Right renal cortex interstitium (tissue), 3 donors: ENCODE measurements at places on chromosomes 2 and 18. TPM values are rescaled to one million over a fixed set of nuclear protein-coding genes. Genes with fewer than 3 reads are reported as not detected.

DNA sequence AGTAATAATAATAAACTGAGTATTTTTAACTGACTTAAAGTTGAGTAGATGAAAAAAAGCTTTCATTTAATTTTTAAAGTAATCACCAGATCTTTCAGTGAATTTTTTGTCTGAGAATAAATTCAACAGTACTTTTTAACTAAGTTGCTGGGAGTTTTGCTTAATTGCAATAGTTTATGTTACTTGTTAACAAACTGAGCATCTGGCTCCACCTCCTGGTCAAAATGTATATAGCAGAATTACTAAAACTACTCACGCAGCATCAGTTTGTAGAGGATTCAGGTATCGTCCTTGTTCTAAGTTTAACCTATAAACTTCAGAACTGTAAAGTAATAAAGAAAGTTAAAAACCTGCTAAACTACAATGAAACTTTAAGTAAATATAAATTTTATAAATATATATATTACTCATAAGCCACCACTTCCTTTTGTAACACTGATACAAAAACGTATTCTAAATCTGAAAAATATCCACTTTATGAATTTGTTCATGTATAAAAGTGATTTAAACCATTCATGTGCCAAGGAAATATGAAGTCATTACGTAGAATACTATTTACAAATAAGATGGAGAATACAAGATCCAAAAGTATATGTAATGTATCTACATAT is 21.3 kb downstream of the NOL10 start:
- DNase-seq: peak; percentile 47

- no peak for DNase-seq
These were observed 625.3 kb upstream of the LRRTM4 start for GRCh38 chr2:78147466-78147865.

GRCh38 chr2:23393722-23394121 is 8.7 kb downstream of the KLHL29 start:
- DNase-seq: no peak

DNA sequence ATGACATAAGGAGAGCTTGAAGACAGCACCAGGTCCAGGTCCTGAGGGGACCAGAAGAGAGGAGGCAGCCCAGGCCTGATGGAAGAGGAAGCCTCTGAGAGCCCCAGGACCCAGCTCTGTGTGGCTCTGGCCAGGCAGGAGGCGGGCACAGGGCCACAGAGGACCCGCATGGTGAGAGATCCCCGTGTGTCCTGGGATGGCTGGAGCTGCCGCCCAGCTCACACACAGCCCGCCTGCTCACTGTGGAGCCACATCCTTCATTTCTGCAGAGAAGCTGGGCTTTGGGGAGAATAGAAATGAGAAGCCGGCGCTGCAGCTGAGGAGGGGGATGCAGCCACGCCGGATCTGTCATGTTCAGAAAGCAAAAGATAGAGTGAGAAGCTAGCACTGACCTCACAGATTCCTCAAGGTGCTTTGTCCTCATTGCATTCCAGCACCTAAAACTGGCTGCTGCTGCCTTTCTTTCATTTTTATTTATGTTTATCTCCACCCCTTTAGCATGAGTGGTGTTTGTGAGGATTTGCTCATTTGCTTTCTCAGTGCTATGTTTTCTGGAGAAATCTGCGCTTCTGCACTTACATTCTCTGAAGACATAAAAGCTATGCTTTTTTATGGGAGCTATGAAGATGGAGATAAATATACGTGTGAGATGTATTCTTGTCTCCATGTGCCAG is 307.6 kb upstream of the MYT1L start:
- DNase-seq: no peak

- DNase-seq: no peak
These were observed 39.5 kb downstream of the ZNF519 start for GRCh38 chr18:14092625-14093306.

GRCh38 chr2:58896638-58897037 is 655.5 kb upstream of the FANCL start:
- no peak for DNase-seq

GRCh38 chr2:239329284-239329971 is 71.4 kb downstream of the HDAC4 start:
- no peak for DNase-seq

- no peak for DNase-seq
These were observed 38.0 kb downstream of the HJURP start for GRCh38 chr2:233816334-233816733.

GRCh38 chr2:85635011-85635410 is 19.0 kb downstream of the USP39 start:
- DNase-seq: no peak

DNA sequence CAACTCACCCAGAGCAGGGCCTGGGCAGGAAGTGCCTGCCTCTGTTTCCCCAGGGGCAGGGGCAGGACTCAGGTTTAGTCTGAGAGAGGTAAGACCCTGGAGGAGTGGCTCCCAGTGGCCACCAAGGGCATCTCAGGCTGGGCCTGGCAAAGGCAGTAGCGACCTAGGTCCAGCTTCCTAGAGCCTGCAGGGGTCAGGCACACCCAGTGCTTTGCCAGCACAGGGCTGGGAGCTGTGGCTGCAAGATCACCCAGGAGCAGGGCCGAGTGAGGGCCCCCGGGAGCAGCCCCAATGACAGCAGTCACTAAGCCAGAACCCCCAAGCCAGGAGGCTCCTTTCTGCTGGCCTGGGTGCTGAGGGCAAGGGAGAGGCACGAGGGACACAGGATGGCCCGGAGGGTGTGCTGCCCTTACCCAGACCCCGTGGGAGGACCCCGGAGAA is 8.8 kb upstream of the DUSP2 start:
- no peak for DNase-seq

DNA sequence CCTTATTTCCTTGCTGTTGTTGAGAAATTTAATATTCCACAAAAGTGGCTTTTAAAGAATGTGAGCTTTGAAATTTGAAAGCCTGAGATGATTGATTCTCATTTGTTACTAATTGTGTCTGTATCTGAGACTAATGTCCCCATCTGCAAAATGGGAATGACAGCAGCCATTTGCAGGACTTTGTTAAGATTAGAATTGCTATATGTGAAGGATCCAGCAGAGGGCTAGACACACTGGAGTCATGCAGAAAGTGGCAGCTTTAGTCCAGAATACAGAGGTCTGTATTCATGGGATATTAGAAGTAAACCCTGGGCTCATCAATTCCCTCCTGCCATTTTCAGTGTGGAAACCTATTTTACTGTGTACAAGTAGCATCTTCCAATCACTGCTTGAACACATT is 296.5 kb upstream of the GYPC start:
- no peak for DNase-seq

GRCh38 chr2:129929321-129930290 is 49.9 kb upstream of the RAB6C start:
- DNase-seq: no peak

DNA sequence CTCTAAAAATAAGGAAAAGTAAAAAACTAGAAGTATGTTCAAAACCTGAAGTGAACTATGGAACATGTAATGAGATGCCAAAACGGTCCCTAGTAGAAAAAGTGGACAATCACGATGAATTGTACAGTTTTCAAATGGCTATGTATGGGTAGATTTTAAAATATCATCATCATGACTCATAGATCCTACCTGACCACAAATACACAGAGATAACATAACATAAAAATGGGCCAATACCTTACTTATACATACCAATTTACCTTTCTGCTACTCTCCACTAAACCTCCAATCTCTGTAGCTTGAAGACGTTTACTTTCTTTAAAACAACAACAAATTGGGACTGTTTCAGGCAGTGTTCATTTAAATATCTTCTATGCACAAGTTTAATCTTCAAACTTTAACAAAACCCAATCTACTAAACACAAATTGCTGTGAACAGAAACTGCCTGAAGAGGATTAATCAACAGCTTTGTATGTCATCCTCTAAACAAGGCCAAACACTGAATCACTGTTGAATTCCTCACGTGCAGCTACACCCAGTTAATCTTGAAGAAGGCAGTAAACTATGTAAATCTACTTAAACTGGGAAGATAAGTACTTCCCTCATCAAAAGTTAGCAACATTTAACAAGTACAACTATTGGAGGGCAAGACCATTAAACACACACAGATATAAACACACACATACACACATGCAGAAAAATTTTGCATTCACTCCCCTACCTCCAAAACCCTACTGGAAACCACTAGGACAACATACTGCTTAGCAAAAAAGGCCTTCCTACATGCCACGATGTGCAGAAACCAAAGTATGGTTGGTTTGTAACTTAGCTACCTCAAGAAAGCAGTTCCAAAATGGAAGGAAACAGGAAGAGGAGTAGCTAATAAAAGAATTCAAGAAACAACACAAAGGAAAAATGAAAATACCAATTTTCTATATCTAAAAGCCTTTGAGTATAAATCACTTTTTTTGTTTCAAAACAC is 90.3 kb downstream of the RBMS1 start:
- DNase-seq: no peak

GRCh38 chr18:8991155-8991554 is 111.3 kb upstream of the NDUFV2 start:
- no peak for DNase-seq

GRCh38 chr2:218748741-218749441 is 33.1 kb upstream of the CYP27A1 start:
- no peak for DNase-seq

DNA sequence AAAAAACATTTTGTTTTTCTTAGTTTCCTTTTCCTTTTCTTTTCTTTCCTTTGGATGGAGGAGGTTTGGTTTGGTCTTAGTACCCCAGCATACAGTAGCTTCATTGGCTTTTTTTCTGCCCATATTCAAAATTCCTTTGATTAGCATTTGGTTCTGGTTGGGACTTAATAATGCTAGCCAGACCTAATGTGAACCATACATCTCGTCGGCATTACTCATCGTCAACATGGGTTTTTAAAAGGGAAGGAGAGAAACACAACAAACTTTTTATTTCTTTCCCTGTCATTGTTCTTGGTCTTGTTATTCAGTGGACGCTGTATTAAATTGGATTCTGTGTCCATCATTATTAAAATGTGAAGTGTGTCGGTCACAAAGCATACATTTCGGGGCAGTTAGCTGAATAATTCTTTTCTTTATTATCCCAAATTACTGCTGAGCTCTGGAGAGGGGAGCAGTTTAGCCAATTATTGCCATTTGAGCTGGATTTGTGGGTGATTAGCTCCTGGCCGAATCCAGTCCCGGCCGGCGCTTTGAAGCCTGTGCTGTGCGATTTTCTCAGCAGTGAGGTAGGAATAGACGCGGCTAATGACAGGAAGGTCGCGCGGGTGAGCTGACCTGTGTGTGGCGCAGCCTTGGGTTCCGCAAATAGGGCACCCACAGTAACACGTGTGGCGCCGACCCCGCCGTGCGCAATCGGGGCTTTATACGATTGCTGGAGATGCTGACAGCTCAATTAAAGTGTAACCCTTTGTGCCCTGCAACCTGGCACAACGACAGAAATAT is 303.3 kb downstream of the GBX2 start:
- no peak for DNase-seq

DNA sequence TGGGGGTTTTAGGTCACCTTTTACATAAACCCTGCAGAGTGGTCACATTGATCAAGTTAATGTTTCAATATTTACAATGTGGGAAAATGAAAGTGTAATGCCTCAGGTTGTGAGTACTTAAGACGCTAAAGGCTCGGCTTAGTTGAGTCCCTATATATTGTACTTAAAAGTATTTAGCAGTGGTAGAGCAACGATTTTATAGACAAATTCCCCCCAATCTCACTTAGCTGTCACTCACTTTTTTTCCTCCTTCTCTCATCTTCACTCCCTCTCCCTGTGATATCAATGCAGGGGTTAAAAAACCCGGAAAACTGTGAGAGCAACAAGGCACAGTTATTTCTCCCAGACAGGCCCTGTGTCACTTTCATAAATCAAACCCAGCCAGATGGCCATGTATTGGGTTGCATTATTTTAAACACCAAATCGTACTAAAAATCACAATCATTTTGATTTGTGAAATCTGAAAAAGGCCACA is 5.4 kb downstream of the POU3F3 start:
- DNase-seq: no peak

- no peak for DNase-seq
These were observed 149.6 kb upstream of the SH3BP4 start for GRCh38 chr2:234802071-234802844.

DNA sequence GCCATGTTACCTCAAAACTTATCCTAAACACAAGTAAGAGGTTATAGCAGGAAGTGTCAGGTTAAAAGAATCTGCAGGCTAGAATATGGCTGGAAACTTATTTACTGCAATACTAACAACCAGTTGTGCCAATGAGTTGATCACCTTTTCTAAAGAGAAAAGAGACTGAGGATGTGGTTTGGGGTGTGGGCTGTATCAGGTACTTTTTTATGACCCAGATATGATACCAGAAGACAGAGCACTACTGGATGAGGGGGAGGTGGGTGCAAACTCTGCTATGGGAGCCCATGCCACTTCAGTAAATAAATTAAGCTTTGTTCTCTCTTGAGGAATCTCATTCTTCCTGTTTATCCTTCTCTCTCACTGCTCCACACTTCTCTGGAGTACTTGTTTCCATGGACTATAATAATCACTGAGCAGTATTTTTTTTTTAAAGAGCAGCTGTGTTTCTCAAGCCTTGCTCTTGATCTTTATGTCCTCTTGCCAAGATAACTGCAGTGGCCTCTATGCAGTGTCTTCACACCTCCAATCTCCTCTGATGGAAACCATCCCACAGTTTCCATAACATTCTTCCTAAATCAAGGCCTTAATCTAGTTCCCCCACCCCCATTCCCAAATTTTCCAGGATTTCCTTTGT is 51.2 kb upstream of the NOSTRIN start:
- no peak for DNase-seq

DNA sequence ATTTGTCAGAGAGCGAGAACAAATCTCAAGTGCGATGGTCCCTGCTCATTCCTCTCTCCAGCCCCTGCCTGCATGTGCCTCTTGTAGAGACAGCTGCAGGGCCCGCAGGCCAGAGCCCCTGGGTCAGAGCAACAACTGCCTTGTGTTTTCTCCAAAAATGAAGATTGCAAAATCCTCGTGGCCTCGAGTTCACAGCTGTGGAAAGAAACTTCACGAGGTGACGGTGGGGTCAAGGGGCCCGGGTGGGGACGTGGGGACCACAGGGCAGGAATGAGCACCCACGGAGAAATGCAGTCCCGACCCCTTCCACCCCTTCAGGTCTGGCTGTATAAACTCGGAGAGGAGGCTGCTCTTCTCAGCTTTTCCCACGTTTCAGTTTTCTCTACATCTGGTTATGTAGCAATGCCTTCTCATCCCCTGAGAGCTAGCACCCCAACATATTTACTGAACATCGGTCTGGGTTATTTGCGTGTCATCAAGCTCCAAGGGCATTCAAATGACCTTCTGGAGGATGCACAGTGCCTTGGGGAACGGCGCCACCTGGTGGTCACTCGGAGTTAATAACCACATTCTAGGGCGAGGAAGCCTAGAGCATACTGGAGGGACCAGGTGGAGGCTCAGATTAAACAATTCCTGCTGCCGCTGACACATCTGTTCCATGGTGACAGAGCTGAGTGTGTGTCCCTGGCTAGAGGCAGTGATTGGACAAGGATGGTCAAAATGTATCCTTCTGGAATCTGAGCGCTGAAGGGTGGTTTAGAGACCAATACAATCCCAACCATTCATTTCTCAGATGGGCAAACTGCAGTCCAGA is 91.4 kb upstream of the CYRIA start:
- DNase-seq: peak; percentile 49

GRCh38 chr2:13522917-13523821 is 806.4 kb downstream of the TRIB2 start:
- DNase-seq: no peak

MAP3K19 gene
- 0.36 TPM for polyA plus RNA-seq

CXCR1 gene
- not detected for polyA plus RNA-seq

VWA3B gene
- polyA plus RNA-seq: 0.72 TPM

GPR45 gene
- polyA plus RNA-seq: not detected

MTCL1 gene
- polyA plus RNA-seq: 18.9 TPM

ST8SIA5 gene
- polyA plus RNA-seq: 1.2 TPM

FAM98A gene
- 49.0 TPM for polyA plus RNA-seq

AQP4 gene
- polyA plus RNA-seq: 0.23 TPM

IL1B gene
- 0.47 TPM for polyA plus RNA-seq

MAL gene
- 306 TPM for polyA plus RNA-seq
